ENCODE measurements at places on chromosomes 13 and 19. TPM values are rescaled to one million over a fixed set of nuclear protein-coding genes. Genes with fewer than 3 reads are reported as not detected.

Gene RYR1
- total RNA-seq: 1.3 TPM

Gene OR7D2
- total RNA-seq: 0.16 TPM

Gene TLE6
- 4.3 TPM for total RNA-seq

- peaks cover 37% of the 10 kb centered on the region for H3K27me3 ChIP-seq
- no peak for DNase-seq
- peaks cover 8% of the 10 kb centered on the region for H3K4me1 ChIP-seq
- no peak overlapping the region for H3K27ac ChIP-seq
Observed at GRCh38 chr19:1446713-1447481, 3.0 kb upstream of the APC2 start.

DNA sequence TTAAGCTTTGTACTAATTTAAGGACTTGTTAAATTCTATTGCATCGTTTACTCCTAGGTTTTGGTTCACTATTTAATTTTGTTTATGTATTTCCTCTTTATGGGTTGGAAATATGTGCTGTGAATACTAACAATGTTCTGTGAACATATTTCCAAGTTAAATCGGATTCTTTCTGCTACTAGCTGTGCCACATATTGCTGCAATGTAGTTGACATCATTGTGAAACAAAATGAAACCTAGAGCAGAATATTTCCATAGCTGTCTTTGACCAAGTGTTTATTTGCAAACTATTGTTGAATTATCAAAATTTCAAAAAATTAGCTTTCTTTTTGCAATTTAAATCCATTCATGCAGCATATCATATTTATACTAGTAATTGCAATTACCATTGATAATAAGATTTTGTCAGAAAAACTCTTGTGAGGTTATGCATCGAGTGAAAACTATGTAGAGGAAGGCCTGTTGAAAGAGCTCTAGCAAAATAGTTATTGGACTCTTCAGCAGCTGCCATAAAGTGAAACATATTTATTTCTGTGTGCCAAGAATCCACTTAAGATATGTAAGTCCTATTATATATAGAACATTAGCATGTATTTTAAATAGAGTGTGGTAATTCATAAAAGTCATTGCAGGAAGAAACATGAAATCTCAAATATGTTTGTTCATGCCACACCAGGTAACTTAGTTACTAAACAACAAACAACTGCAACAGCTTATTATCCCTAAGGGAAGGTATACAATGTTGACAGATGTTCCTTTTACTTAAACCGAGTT, 575.1 kb downstream of the SLITRK6 start:
- H3K27ac ChIP-seq: no peak overlapping the region
- no peaks in the 10 kb centered on the region for H3K36me3 ChIP-seq
- H3K4me1 ChIP-seq: no peaks in the 10 kb centered on the region
- DNase-seq: no peak
- no peaks in the 10 kb centered on the region for H3K27me3 ChIP-seq

GRCh38 chr19:37361994-37362393, 8.9 kb upstream of the ZNF527 start:
- no peaks in the 10 kb centered on the region for H3K27me3 ChIP-seq
- no peak overlapping the region for H3K27ac ChIP-seq
- no peak overlapping the region for H3K4me3 ChIP-seq
- no peaks in the 10 kb centered on the region for H3K4me1 ChIP-seq

DNA sequence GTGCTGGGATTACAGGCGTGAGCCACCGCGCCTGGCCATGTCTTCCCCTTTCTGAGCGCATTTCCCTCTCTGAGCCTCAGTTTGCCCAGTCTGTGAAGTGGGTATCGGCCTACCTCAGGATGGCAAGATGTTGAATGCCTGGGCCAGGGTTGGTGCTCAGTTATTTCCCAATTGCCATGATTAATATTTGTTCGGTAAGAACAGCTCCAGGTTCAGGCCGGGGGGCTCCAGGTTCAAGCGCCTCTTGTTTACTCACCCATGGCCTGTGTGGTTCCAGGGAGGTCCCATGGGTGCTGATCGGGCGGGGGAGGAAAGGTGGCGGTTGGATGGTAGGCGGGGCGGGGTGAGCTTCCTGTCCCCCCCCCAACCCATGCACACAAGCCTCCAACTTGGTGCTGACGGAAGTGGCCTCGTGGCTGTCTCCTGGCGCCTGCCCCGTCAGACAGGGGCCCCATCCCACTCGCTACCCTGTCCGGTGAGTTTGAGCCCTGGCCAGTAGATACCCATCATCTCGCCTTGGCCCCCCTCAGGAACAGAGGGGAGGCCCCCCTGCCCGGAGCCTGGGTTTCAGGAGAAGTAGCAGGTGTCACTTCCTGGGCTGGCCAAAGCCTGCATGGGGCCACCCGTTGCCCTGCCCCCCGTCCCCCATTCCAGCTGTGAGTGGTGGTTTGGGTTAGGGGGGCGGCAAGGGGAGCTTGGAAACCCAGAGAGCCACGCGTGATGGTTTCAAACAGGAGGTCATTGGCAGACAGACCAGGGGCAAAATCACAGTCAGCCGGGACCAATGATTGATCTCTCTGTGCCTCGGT, at the start of gene FCHO1:
Gene FCHO1 (plus strand): TSS at position 375 of the 809 bp plus-strand sequence. CDS start 3,688 bp downstream, outside the sequence.
- H3K4me3 ChIP-seq: no peak within 1 kb of the TSS
- no peaks in the 10 kb centered on the region for H3K4me1 ChIP-seq
- H3K36me3 ChIP-seq: no peaks in the 10 kb centered on the region
- no peak within 1 kb of the TSS for H3K27ac ChIP-seq

- DNase-seq: no peak
- H3K4me3 ChIP-seq: no peak overlapping the region
- H3K4me1 ChIP-seq: no peaks in the 10 kb centered on the region
- H3K36me3 ChIP-seq: no peaks in the 10 kb centered on the region
- H3K27ac ChIP-seq: no peak overlapping the region
- peaks cover 6% of the 10 kb centered on the region for H3K27me3 ChIP-seq
Observed at GRCh38 chr19:5392486-5392885, 51.9 kb upstream of the PTPRS start.

Measured in breast epithelium (tissue), 4 donors.